ENCODE measurements at places on chromosomes 2 and 18.
A peak's percentile ranks its signal among the peaks of the same experiment; 100 is the strongest.

DNA sequence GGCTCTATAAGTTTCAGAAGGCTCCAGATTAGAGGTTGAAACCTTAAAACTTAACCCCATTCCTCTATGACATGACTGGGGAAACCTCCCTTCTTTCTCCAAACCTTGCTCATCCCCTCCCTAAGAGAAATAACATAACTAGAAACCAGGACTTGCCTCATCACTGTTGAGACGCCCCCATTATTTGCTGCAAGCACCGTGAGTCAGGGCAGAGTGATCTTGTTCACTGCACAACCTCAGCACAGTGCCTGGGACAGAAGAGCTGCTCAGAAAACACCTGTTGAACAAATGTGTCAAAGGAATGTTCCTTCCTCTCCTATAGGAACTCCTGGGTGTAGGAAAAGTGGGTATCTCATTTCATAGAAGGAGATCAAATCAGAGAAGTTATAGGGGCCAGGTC is 132.7 kb upstream of the CTAGE1 start:
- DNase-seq: no peak

DNA sequence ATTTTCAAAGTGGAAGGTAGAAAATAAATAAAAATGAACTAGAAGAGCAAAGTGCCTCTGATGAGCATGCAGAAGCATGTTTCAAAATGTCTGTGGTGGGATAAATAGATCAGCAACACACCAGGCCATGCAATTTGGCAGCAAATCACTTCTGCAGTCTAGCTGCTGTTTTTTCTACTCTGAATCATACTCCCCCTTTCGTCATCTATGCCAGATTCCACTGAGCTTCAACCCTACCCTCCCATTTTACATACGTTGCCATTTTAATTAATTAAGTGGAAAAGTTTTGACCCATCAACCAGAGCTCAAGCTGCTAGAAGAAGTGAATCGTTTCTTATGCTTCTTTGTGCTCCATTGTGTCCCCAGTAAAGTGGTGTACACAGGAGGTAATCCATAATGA is 79.3 kb downstream of the NRXN1 start:
- DNase-seq: no peak

DNA sequence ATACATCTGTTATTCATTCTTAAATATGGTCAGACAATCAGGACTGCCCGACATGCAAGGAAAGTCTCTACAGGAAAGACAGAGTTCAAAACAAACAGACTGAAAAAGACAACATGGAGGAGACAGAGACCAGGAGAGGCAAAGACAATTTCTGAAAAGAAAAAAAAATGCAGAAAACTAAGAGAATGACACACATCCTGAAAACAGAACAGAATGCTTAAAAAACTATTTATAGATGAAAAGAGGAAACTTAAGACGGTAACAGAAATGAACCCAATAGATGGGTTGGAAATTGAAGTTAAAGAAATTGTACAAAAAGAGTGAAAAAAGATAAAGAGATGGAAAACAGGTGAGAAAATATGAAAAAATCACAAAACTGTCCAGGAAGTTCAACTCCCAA is 95.7 kb downstream of the BCL2 start:
- peak; percentile 23 for DNase-seq

DNA sequence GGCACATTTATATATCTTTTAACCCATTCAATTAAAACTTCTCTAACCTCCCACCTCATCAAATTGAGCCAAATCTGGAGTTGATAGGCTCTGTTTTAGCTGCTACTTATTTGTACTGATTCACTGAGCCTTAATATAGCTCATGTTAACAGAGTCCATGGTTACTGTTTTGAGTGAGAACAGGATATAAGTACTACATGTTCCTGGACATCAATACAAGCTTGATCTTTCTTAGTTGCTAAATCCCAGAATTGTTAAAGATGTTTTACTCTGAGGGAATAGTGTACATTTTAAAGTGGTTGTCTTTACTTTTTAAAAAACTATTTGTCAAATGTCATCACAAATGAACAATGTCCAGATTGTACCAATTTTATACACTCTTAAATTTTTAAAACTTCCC is 157.7 kb downstream of the RPRM start:
- no peak for DNase-seq

DNA sequence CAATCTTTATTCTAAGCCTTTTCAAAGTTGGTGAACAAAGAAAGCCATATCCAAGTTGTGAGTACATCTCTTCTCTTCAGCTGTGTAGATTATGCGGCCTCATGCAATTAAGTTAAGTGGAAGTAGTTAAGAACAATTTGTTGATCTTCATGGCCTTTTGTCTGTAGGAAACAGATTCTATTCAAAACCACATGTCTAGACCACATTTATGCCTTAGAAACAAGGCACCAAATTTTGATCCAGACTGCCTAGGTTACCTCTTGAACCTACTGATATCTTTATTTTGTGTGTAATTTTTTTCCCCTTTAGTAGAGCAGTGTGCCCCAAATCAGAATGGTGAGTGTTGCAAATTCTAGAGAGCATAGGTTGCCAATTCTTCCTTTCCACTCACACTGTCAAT is 101.6 kb upstream of the CERS6 start:
- peak; percentile 51 for DNase-seq

DNA sequence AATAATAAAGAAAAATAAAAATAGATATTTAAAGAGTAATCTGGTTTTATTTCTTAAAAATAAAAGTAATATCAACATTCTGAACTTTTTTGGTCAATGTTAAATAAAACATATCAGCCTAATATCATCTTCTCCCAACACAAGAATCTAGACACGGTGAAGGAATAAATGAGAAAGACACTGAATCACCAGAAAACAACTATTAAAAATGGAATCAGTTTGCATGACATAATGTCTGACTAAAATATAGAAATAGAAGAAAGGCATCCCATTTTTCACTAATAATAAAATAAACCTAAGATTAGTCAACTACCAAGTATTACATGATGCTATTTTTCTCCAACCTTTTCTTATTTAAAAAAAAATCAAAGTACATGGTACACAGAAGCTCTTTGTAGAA is 30.8 kb upstream of the TNFAIP6 start:
- no peak for DNase-seq

GRCh38 chr2:160406591-160407392 is 86.8 kb downstream of the RBMS1 start:
- DNase-seq: peak; percentile 95

DNA sequence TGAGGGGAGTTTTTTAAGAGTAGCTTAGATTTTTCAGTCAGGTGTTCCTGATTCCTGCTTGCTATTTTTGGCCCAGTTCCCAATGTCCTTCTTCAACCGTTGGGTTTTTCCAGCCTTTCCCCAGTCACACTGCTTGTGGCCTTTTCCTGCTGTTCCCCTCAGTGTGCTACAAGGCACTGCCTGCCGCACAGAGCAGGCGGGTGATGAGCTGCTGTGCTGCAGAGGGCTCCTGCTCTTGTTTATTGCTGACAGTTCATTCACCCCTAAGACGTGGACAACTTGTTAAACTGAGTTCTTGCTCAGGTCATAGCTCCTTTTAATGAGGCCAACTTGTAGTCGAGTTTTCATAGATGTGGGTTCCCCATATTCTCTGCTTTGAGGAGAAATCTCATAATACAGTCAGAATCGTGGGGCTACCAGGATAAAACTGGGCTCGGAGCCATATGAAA is 20.6 kb downstream of the EIF4E2 start:
- DNase-seq: no peak

DNA sequence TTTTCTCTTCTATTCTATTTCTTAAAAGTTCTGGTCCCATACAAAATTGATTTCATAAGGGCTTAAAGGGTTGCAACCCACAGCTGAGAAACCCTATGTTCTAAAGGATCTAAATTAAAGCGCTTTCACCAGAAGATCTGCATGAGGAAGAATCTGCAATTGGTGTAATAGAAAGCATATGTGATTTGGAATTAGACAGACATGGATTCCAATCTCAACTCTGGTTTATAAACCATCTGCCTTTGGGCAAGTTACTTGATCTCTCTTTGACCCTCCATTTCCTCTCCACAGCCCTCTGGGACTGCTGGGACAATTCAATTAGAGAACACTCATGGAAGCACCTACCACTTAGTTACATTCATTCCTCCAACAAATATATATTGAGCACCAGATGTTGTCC is 178.7 kb downstream of the ANTXR1 start:
- no peak for DNase-seq

- peak; percentile 12 for DNase-seq
Observed at GRCh38 chr2:8622199-8622911, 59.5 kb upstream of the ID2 start.

- no peak for DNase-seq
Observed at GRCh38 chr18:26700201-26700600, 151.8 kb upstream of the KCTD1 start.

DNA sequence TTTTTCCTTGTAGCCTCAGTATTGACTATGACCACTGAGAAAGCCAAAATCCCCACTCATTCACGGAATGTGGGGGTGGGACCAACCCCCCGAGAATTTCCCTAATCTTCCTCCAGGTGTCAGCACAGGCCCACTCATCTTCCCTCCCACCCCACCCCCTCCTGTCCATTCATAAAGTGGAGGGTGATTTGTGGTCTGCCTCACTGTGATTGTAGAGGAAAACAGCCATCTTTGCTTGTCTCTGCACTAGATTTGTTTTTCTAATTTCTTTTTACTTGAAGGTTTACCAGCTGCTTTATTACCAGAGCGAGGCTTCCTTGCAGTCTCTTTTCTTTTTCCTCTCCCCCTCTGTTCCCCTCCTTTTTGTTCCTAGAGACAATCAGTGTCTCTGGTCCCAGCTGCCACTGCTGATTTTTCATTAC is 171.8 kb downstream of the ICOS start:
- DNase-seq: peak; percentile 32

GRCh38 chr18:73895701-73896100 is 251.9 kb downstream of the FBXO15 start:
- no peak for DNase-seq

DNA sequence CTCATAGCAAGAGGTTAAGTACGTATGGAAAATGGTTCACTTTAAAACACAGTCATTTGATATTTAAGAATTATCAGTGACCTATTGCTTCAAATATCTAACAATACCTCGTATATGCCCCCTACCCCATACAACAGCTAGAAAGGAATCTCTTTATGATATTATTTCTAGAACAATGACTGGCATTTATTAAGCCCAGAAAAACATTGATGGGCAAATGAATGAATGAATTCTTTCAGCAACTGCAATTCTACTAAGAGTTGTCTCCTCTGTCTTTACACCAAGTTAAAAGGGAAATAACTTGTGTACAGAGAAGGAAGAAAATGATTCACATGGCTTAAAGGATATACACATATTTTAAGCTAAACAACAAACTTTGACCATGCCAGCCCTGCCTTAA is 384.7 kb downstream of the ERBB4 start:
- no peak for DNase-seq

- DNase-seq: no peak
Observed at GRCh38 chr2:71794611-71795010, 341.2 kb downstream of the DYSF start.

DNA sequence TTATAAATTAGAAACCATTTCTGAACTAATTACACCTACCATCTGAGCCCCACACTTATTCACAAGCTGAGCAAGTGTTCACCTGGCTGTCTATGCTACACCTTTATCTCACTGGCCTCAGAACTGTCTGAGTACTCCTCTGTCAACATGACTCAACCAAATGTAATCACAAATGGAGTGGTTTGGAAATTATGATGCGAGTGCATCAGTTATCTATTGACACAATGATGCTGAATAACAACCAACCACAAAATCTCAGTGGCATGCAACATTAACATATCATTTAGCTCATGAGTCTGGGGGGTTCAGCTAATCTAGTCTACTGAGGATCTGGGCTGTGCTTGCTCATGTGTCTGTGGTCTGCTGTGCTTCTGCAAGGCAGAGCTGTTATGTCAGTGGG is 184.2 kb upstream of the NXPH2 start:
- no peak for DNase-seq

- no peak for DNase-seq
Observed at GRCh38 chr2:42931818-42932195, 139.4 kb upstream of the HAAO start.

DNA sequence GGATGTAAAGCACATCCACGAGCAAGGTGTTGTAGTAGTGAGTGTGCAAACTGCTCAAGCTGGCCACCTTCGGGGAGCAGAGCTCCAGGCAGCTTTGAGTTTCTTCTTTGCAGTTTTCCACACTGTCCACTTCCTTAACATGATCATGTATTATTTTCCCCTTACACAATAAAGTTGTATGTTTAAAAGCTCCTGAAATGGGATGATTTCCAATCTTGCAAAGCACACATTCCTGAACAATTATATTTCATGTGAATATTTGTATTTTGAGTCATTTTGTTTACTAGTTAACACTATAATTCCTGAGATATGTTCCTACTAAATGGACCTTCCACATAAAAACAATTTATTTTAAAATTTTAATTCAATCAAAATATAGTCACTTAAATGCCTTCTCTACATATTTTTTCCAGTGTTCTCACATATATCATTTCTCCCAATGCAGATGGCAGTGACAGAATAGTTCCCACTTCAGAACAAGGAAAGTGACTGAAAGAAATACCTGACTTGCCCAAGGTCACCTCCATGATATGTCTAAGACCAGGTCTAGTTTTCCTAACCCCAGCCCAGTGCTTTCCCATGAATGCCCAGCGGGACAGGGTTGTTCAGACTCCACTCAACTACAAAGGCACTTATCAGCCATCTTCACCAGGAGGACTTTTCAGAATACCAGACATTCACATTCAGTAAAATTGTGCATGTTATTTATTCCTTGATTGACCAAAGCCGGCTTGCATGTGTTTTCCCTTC is 5.5 kb downstream of the CYB5A start:
- no peak for DNase-seq

- no peak for DNase-seq
Observed at GRCh38 chr18:79389689-79390088, 6.0 kb upstream of the NFATC1 start.

DNA sequence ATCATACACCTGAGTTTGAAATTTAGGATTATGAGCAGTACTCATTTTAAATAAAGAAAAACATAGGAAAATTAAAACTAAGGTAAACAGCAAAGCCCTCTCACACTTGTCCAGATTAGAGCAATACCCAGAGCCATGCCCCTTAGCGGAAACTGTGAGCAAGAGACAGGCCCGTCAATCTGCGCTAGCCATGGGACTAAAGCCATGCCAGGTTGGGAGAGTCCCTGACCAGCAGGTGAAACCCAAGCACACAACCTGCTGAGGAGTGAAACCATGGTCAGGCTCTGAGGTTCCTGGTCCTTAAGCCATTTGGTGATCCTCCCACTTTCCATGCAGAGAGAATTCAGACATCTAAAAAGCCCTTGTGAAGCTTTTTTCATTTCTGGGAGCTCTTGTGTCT is 494.3 kb downstream of the STK39 start:
- no peak for DNase-seq

DNA sequence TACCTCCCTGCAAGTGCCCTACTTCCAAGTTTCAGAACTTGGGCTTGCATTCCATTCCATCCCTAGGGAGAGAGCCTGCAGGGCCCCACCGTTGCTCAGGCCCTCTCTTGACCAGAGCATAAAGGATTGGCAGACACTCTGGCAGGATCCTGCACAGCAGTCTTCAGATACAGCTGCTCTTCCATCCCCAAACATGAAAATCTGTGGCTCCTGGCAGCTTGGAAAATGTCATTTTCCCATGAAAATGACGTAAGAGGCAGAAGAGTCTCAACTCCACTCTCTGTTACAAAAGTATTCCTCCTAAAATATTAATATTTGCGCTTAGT is 162.6 kb downstream of the GFPT1 start:
- no peak for DNase-seq
